Body of pancreas (tissue), 4 donors: ENCODE measurements at places on chromosomes 11 and 22.

GRCh38 chr11:64667154-64667745 is 55.7 kb downstream of the NRXN2 start:
- no peak for DNase-seq

DNA sequence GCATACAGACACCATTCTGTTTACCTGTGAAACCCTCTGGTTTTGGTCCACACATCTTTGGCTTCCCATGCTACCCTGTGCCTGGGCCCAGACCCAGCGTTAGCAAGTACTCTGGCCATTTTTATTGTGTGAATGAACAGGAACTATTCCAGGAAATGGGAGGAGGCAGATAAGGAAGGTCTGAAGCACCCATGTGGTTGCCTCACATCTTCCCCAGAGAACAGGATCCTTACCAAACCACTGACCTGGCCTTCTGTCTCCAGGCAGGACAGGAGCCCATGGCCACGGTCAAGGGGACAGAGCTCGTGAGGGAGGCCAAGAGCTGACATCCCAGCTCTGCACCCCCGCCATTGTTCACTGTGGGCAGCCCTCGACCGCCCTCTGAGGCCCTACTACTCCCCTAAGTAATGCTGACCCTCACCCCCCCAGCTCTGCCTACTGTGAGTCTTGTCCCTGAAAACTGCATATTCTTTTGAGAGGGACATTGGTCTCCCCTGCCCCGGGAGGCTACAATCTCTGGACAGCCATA is 97.7 kb upstream of the TP53I11 start:
- no peak for DNase-seq

DNA sequence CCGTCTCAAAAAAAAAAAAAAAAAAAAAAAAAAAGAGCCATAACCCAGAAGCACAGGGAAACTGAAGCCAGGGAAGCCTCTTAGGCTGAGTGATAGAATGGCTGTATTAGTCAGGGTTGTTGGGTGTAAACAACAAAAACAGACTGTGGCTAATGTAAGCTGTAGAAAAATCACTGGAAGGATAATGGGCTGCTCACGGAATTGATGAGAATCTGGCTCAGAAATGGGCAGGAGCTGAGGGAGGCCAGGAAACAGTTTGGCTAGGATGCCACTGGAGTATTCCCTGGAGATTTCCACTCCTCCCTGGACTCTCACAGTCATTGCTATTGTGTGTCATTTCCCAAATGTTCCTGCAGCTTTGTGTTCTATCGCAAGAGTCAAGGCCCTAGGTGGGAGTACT is 22.4 kb downstream of the SLC22A6 start:
- no peak for DNase-seq

DNA sequence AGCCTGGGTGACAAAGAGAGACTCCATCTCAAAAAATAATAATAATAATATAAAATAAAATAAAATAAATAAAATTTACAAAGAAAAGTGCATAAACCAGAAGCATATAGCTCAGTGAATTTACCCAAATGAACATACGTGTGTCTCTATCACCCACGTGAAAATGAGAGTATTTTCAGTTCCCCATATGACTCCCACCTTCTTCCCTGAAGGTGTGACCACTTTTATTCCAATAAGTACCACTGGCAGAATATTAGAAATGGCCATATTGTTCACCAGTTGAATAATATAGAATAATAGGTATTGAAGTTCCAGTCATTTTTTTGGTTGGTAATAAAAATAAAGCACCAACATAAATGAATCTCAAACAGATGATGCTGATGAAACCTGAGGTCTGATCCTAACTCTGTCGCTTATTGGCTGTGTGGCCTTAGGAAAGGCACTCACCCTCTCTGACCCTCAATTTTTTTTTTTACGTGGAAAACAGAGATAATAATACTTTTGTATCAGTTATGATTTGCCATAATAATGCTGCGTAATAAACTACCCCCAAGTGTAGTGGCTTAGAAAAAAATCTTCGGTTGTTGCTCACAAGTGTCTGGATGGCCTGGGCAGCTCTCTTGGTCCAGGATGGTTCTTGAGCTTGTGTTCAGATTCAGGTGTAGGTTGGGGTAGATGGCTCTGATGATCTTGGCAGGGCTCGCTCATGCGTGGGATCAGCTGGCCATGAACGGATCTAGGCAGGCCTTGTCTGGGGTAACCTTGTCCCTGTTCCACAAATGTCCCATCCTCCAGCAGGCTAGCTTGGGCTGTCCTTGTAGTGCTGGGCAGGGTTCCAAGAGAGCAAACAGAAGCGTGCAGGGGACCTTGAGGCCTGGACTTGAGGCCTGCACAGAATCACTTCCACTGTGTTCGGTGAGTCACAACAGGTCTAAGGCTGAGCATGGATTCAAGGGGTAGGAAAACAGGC is 88.1 kb downstream of the MYO18B start:
- peak; percentile 34 for DNase-seq

- DNase-seq: peak; percentile 16
Measured at GRCh38 chr11:69538854-69539253, 57.4 kb downstream of the LINC01488 start.

DNA sequence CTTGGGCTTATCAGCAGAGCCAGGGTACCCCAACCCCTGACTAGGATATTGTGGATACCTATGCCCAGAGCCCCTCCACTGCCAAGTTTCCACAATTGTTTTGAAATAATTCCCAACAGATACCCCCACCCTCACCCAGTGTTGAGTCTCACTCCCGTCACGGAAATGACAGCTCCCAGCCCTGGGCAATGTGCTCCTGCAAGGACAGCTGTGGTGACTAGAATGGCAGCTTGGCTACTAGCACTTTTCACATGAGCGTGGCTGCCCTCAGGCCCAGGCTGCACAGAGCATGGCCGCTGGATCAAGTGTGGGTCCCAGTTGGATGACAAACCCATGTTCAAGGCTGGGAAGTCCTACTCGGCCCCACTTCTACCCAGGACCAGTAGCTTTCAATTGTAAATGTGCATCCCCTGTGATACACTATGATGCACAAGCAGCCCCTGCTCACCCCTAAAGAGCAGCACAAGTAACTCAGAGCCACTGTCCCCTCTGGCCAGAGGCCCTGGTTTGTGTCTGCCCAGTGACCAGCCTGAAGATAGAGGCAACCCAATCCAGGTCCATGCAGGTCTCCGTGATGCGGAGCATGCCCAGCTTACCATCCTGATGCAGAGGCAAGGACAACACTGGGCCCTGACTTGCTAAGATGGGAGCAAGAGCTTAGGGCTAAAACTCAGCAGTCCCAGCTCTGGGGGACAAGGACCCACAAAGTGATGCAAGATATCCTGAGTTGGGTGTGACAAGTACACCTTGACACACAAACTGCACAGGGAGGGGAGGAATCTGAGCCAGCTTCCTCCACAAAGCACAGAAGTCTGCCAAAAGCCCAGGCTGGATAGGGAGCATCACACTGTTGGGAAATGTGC is 13.2 kb downstream of the KCNQ1OT1 start:
- no peak for DNase-seq

DNA sequence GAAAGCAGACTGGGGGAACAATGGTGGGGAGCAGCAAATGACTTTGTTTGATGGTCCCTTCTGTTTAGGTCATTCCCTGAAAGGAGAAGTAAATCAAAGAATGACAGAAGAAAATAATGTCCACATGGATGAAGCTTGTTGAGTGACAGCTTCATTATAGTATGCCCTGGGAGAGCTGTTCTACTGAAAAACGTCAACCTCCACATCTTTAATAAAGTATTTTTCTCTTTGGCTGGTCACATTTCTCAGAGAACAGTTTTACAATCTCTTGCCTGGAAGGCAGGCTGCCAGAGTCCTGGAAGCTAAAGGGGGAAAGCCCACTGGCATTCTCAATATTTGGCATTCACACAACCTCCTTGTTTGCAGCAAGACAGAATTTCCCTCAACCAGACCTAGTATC is 287.9 kb downstream of the SWAP70 start:
- no peak for DNase-seq

GRCh38 chr11:129298988-129299387 is 76.7 kb upstream of the BARX2 start:
- no peak for DNase-seq

- no peak for DNase-seq
Measured at GRCh38 chr11:17219016-17219415, 11.2 kb upstream of the PIK3C2A start.

GRCh38 chr11:11963842-11964773 is 44.3 kb downstream of the DKK3 start:
- DNase-seq: no peak
